Brain microvascular endothelial cell (primary cell): ENCODE measurements at places on chromosomes 7 and 10.

GRCh38 chr10:113177156-113177935 is 227.3 kb downstream of the TCF7L2 start:
- no peak for DNase-seq

DNA sequence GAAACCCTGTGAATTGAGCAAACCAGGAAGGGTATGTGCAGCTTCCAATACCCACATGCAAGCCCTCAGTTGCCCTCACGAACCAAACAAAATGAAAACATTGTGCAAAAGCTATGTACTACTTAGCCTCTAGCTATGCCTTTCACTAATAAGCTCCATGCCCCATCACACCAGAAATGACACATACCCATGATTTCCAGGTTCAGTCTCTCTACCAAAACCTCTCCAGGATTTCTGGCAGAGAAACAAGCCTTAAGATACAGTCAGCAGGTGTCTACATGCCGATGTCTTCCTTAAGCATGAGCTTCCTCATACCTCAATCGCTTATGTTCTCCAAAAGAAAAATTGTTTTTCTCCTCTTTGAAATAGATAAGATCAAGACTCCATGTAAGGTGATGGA is 527.8 kb upstream of the AUTS2 start:
- no peak for DNase-seq

- DNase-seq = peak; percentile 25
Observed at GRCh38 chr7:111357691-111358090, 204.6 kb downstream of the IMMP2L start.

DNA sequence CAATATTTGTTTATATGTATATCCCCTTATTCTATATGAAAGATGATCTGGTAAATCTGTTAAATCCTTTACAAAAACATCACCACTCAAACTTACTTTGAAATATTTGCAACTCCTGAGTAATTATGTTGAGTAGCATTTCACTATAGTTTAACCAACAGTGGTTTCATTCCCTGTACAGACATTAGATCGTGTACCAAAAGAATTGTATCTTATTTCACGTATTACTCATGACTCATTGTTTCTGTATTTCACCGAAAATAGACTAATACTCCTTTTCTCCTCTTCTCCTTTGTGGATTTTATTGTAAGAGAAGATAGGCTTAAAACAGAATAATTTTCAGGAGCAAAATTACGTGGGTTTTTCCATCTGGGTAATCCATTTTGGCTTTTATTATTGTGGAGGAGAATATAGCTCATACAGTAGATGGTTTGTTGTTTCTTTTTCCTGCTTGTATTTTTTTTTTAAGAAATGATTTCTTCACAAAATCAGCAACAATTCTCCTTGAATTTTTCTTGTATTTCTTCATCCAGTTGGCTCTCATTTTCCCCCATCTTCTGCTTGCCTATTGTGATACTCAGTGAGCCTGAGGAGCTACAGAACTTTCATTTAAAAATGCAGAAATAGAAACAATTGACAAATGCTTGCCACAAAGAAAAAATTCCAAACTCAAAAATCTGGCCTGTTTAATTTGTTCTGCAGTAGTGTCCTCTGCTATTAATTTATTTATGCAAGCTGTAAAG is 90.6 kb upstream of the OIT3 start:
- no peak for DNase-seq

DNA sequence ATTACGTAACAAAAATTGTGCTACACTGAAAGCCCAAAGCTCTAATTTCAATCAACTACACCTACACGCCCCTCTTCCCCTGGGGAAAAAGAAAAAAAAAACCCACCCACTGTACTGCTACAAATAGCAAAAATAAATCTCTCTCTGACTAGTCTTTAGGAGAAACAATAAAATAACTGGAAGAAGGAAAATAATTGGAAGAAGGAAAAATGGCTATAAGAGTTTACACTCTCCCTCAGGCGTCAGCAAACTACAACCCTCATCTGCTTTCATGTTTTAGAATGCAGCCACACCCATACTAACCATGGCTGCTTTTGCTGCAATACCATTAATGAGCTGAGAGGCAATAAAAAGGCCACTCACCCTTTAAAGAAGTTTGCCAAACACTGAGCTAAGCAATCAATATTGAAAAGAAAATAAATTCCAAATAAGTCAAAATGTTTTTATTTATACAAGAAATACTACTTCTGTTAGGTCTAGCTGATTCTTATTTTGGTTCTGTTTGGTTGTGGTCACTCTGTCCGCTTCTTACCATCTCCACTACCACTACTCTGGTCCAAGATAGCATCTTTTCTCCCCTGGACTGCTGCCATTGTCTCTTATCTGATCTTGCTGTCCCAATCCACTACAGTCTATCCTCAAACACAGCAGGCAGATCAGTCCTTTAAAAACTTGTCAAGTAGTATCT is 3.8 kb downstream of the MINDY3 start:
- no peak for DNase-seq

DNA sequence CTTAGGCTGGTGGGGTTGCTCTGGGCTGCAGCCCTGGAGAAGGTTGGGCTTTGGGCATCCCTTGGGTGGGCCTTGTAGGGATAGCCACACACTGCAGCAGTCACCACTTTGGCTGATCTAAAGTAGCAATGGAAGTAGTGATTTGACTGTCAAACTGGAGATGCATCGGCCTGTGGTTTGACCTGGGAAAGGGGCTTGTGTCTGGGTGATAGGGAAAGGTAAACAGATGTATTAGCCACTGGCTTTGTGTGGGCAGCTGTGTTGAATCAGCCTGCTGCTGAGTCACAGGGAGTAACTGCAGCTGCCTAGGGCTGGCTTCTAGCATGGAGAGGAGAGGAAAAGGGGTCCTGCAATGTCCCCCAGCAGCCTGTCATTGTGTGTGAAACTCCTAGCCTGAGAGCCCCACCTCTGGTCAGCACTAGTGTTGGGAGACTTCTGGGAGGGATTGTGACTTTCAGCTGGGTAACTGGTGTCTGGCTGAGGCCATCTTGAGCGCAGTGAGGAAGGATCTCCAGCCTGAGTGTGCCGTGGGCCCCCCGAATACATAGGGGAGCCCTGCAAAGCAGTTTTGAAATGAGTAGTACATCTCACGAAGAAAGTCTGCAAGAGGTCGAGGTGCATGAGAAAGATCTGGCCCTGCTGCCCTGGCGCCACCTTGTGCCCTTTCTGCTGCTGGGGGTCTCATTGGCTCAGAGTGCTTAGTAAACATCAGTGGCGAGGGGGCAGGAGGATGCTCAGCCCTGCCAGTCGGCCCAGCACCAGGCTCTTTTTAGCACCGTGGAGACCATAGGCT is 117.3 kb downstream of the FANK1 start:
- peak; percentile 91 for DNase-seq

DNA sequence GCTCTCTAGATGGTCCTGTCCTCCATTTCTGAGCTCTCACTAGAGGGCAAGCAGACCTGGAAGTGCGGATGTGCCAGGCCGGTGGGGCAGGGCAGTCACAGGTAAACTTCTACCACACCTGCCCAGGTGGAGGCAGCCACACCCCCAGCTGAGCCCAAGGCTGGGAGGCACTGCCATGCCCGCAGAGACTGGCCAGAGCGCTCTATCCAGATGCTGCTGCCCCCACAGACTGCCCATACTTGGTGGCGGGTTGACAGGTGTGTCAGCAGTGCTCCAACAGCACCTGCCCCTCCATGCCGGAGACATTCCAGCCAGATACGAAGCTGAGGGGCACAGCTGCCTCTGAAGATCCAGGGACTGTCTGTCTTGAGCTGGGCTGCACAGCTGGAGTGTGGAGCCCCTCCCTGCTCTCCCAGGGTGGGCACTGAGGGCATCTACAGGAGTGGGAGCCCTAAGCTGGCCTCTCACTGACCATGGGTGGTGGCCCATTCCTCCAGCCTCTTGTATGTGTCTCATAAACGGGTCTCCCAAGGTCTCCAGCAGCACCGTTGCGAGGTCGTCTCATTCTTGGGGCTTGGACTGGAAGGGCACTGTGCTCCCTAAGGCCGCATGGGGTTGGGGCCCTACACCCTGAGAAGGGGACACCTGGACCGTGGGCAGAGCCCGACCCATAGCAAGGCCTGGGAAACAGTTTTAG is 38.2 kb upstream of the PPIF start:
- no peak for DNase-seq

DNA sequence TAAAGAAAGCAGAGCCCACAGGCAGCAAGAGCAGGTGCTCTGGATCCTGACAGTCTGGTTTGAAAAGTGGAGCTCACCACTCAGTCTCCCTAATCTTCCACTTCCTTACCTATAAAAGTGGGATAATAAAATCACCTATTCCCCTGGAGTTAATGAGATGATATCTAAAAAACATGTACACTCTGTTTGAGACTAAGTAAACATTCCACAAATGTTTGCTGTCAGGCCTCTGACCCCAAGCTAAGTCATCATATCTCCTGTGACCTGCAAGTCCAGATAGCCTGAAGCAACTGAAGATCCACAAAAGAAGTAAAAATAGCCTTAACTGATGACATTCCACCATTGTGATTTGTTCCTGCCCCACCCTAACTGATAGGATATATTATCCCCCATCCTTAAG is 1324.5 kb downstream of the XPNPEP1 start:
- DNase-seq = no peak

- DNase-seq = no peak
Observed at GRCh38 chr7:158408318-158408920, 179.2 kb downstream of the PTPRN2 start.

DNA sequence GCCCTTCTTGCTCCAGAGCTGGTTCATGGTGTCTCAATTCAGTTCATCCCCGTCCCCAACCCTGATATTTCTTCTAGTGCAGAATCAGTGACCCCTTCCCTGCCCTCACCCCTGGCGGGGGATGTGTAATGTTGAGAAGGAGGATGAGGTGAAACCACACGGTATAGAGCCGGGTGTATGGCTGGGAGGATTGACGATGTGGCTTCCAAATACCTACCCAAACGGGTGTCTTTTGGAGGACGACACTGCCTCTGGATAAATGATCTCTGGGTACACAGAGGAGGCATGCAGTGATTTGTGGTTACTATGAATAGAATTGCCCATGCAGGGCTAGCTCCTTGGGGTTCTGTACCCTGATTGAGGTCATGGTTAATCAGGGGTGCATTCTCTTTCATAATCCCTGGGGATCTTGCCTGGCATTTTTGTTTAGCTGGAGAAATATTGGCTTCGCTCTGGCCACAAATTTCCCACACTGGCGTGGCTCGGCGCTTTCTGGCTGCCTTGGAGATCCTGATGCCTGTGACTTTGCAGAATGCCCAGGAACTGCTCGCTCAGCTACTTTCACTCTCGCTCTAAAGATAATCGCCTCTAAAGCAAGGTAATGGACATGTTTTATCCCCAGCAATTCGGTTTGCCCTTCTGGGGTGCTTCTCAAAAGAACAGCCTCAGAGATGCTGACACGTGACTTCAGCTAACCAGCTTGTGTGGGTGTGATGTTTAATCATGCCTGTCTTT is 89.2 kb downstream of the RBM20 start:
- peak; percentile 72 for DNase-seq

- no peak for DNase-seq
Observed at GRCh38 chr7:117004899-117005298, 51.6 kb downstream of the ST7 start.

GRCh38 chr10:131641231-131641630 is 259.6 kb upstream of the PPP2R2D start:
- DNase-seq = no peak

- DNase-seq = no peak
Observed at GRCh38 chr7:92872701-92873100, 36.3 kb upstream of the CDK6 start.

GRCh38 chr7:143387156-143387975 is 6.2 kb downstream of the ZYX start:
- no peak for DNase-seq

DNA sequence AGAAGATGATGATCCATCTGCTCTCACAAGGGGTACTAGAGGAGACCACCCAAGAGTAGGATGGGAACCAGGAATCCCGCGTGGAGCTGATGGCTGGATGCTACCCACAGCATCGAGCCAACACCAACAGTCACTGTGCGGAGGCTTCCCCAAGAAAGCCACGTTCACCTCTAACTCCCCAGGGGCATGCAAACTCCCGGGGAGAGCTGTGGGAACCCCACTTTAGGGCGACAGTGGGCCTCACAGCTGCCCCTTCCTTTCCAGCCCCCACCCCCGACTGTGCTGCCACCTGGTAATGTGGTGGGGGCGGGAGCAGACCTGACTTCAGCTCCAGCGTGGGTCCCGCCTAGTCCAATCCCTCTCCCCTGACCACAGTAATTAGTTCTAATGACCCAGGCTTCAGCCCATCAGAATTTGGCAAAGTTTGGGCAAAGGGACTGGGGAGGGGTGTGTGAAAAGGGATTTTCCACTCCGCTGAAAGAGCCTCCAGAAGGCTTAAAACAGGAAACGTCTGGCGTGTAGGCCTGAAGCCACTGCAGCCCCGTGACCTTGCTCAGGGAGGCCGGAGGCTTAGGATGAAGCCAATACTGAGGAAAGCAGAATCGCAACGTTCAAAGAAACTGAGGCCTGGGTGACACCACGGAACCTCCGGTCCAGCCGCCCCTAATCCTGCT is 20.3 kb downstream of the ASB13 start:
- no peak for DNase-seq

- DNase-seq = no peak
Observed at GRCh38 chr7:13949445-13949844, 40.0 kb downstream of the ETV1 start.

- DNase-seq = no peak
Observed at GRCh38 chr7:157019718-157020451, 9.4 kb upstream of the MNX1 start.

GRCh38 chr7:42139751-42140150 is 97.3 kb downstream of the GLI3 start:
- DNase-seq = no peak

DNA sequence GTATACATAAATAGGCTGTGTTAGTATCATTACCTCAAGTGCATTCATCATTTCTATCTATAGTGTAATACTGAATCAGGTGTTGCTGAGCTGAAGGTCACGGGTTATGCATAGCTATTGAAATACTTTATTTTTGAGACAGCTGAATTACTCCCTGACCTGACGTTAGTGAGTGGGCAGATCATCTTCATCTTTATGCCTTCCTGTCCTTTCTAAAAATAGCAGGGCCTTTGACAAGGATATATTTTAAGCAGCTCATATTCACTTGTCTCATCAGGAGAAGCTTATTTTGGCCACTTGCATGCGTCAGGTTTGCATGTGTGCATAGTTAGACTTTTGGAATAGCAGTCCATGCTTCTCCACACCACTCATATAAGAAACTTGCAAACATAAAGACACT is 63.6 kb upstream of the DKK1 start:
- no peak for DNase-seq

DNA sequence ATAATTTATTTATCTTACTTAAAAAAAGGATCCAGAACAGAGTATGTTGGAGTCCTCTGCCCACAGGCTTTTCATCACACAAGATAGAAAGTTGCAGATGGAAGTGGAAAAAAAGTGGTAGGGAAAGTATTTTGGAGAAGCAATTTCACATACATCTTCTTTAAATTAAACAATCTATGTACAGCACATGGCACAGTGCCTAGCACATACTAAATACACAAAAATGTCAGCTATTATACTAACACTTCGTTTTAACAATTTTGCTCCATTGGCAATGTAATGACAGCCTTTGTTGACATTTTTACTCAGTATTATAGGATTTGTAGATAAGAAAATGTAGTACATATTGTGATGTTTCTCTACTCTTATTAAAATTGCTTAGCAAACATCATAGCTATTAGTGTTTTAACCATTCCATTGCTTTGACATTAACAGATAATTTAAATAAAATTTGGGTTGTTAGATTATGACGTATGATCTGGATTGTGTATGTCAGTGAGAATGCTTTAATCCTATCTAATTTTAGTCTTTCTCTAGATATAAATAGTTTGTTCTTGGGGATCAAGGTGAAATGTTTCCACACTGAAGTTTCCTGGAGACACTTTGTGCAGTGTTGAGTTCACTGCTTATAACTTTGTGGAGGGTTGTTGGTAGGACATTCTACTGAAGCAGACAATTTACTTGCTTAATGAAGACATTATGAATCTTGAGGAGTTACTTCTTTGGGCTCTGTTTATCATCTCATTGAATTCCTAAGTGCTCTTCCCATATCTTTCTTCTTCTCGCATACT is 202.8 kb upstream of the DKK1 start:
- no peak for DNase-seq
